Sigmoid colon (tissue), 7 donors: ENCODE measurements at places on chromosomes 4 and X. TPM values are rescaled to one million over a fixed set of nuclear protein-coding genes. Genes with fewer than 3 reads are reported as not detected.

DNA sequence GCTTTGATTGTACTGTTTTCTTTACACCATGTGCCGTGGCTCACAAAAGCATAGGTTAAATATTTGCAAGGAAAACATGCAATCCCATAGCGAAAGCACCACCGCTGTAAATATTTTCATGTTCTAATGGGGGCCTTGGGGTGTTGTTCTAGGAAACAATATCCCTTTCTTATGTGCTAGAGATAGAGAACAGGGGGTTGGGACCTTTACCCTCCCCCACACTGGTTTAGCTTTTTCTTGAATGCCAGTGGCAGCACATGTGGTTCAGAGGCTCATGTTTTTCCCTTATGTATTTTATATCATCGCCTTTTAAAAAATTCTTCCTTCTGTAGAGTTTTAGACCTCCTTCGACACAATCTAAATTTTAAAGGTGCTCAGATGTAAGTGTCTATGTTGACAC, 422.6 kb upstream of the TENM3 start:
- H3K27me3 ChIP-seq = no peaks in the 10 kb centered on the region
- no peaks in the 10 kb centered on the region for H3K4me1 ChIP-seq
- no peaks in the 10 kb centered on the region for H3K36me3 ChIP-seq
- DNase-seq = no peak
- no peak overlapping the region for H3K27ac ChIP-seq
- H3K4me3 ChIP-seq = no peak overlapping the region

DNA sequence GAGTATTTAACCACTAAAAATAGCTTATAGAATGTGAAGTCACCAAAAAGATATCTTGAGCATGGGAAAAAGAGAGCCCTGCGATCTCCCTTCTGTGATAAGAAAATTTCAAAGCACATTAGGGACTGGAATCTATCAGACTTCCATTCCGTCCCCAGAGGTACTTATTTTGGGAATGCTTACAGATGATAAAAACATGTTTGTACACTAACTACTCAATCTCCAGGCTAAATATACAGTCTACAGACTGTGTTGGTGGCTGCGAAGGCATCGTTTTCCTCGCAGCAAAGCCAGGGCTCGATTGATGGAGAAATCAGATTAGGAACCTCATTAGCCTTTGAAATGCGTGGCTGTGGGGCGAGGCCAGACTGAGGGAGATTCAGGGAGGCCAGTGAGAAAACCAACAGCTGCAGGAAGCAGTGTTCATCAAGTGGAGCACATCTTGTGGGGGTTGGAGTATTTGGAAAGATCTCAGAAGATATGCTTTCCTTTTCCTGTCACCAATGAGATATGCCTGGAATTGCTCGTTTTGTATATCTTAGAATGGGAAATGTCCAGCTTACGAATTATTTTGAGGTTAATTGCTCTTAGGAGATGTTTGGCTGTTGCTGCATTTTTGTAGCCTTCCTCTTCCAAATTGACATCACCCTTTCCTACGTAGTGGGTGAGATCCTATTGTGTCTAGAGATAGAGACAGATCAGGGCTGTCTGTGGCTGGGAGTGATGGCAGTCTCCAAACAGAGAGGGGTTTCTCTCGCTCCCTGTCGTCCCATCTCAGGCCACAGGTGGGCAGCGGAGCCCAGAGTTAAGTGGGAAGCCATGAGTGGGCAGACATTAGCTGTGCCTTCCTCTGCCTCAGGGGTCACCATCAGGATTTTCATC, 224.9 kb upstream of the FAT1 start:
- no peak for DNase-seq

The CPLX1 gene
- polyA plus RNA-seq = 0.23 TPM

The RAB40A gene
- 0.12 TPM for polyA plus RNA-seq

GRCh38 chr4:40986375-40986774, 228.0 kb downstream of the APBB2 start:
- no peak overlapping the region for H3K4me3 ChIP-seq
- peaks cover 24% of the 10 kb centered on the region for H3K4me1 ChIP-seq
- DNase-seq = no peak

GRCh38 chr4:116343809-116344208, 741.6 kb downstream of the TRAM1L1 start:
- H3K4me3 ChIP-seq = no peak overlapping the region
- no peaks in the 10 kb centered on the region for H3K36me3 ChIP-seq
- DNase-seq = no peak
- no peak overlapping the region for H3K27ac ChIP-seq
- no peaks in the 10 kb centered on the region for H3K27me3 ChIP-seq
- H3K4me1 ChIP-seq = no peaks in the 10 kb centered on the region
